ENCODE measurements at places on chromosomes 3 and 15.
A peak's percentile ranks its signal among the peaks of the same experiment; 100 is the strongest.

DNA sequence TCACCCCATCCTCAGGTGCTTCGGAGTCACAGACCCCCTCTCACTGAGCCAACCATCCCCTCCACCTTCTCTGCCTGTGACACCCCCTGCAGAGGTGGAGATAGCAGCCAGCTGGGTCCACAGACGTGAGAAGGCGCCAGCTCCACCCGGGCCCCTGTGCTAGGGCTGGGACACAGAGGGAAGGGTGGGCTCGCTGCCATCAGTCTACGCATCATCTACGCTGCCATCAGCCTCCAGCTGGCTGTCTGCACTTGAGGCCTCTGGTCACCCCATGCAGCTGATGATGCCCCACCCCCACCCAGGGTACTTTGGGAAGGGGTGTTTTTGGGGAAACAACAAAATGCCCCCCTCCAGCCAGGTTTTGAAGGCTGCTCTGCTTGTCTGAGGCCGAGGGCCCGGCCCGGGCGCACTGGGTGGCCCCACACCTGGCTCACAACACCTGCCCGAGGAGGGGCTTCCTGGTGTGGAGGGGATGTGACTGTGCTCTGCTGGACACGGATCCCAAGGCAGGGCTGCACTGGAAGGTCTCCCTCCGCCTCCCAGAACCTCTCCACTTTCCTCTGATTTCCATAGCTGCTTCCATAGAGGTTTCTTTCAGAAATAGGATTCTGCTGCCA lies 163.4 kb upstream of the IQSEC1 start:
- DNase-seq: no peak

- DNase-seq: no peak
Measured at GRCh38 chr3:55066551-55067047, 138.7 kb upstream of the LRTM1 start.

DNA sequence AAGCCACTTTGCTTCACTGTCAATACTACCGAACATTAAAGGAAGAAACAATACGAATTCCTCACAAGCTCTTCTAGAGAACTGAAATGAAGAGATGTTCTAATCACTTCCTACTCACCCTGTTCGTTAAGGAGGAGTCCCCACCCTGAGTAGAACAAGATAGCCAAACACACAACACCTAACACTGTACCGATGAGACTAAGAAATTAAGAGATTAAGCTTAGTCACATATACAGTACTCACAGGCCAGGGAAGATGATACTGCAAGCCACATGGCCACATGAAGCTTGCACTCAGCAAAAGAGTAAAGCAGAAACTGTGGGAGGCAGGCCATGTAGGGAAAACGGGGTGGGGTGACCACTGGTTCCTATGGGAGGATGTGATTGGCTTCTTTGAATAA lies 48.0 kb downstream of the CGGBP1 start:
- DNase-seq: no peak

- DNase-seq: no peak
Measured at GRCh38 chr3:35737934-35738706, 98.8 kb downstream of the ARPP21 start.

- no peak for DNase-seq
Measured at GRCh38 chr3:9715764-9716437, 12.3 kb downstream of the CPNE9 start.

DNA sequence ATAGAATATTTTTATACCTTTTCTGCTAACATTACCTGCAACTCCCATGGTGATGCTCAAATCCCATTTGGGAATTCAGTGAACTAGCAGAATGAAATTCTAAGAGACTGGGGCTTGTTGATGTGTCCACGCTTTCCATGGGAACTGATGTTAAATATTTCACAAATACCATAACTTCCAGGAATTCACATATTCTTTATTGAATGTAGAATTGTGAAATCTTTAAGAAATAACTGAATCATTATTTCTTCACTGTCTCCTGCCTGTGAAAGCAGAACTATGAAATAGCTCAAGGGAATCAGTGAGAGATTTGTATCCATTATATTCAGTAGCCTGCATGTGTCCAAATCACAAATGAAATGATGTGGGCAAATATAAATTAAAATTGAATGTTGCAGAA lies 130.8 kb downstream of the SERPINI1 start:
- no peak for DNase-seq

DNA sequence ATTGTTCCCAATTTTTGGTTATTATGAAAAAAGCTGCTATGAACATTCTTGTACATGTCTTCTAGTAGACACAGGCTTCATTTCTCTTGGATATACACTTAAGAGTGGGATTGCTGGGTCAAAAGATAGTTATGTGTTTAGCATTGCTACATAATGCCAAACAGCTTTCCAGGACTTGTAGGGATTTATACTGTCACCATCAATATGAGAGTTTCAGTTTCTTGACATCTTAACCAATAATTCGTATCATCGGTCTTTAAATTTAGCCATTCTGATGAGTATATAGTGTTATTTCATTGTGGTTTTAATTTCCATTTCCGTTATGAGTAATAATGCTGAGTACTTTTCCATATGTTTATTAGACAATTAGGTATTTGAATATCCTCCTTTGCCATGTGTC lies 190.3 kb upstream of the PFN2 start:
- DNase-seq: no peak

DNA sequence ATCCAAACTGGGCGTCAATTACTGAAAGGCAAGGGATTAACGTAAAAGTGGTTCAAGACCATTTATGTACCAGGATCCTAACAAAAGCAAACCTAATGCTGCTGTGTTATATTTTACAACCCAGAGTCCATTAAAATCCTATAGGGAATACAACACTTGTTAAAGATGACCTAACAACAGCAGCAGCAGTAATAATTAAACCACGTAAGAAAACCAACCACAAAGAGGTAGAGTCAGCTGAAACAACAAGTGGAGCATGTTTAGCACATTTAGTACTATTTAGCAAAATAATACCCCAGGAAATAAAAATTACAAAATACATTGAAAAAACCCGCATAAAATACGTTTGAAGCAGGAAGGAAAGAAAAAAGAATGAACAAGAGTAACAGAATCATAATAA lies 82.1 kb upstream of the AGBL1 start:
- DNase-seq: no peak

- DNase-seq: no peak
Measured at GRCh38 chr15:69553686-69554085, 101.1 kb downstream of the RPLP1 start.

GRCh38 chr3:153137626-153138025 lies 24.4 kb upstream of the RAP2B start:
- no peak for DNase-seq

DNA sequence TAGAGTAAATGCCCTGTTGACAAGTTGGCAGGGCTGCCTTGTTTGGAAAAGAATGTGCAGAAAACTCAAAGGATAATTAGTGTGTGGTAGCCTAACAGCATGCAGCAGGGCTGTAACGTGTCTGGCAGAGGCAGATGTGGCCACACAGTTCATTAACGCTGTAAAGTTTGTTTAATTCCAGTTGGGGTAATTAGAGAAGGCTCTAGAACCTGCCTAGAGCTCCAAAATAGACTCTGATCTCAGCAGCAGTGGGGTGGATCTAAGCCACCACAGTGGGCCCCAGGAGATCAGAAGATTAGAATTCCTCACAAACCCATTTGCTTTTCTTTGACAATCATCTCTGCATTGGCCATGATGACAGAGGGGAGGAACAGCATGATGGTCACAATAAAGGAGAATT lies 65.1 kb upstream of the LEKR1 start:
- DNase-seq: no peak

GRCh38 chr15:94493176-94493575 lies 261.8 kb downstream of the MCTP2 start:
- DNase-seq: no peak

- DNase-seq: no peak
Measured at GRCh38 chr15:49927189-49927861, 191.7 kb downstream of the ATP8B4 start.

DNA sequence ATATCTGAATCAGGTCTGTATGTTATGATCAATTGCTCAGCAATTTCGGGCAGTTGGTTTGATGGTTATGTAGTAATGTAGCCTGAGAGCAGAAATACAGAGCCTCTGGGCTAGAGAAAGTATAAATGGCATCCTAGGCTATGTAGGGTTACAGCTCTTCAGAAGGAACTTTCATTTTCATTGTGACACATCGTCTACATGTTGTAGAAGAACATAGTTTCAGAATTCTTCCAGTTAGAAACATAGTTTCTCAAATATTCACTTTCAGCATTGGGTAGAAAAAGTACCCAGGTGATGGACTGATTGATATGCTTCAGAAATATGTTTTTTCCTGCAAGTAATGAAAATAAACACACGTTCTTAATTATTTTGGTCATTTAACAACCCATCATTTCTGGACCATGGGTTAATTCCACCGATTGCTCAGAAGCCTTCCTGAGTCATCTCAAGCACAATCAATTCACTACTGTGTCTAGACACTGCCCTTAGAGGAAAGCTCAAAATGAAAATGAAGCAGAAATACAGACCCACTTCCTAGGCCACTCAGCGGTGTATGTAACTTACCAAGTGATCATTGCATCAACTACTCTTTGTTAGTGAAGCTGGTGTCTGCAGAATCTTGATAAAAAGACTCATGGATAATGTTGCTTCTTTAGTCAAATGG lies 88.8 kb upstream of the TSEN2 start:
- no peak for DNase-seq

DNA sequence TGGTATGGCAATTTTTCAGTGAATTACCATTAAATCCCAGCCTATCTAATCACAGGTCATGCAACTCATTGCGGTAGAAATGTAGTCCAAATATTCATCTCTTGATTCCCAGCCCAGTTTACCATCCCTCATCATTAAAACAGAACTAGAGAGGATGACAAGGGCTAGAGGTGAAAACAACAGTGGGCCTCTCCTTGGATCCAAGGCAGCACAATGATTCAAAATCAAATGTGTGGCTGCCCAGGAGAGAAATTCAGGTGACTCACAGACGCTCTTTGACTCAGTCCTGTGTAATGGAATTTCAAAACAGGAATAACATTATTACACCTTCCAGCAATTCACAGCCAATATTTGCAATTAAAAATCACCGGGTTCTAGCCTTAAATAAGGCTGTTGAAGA lies 246.5 kb downstream of the TBL1XR1 start:
- no peak for DNase-seq

GRCh38 chr15:51731549-51732267 lies 5.7 kb downstream of the LYSMD2 start:
- DNase-seq: no peak

- no peak for DNase-seq
Measured at GRCh38 chr3:56339671-56340070, 128.6 kb downstream of the ERC2 start.

DNA sequence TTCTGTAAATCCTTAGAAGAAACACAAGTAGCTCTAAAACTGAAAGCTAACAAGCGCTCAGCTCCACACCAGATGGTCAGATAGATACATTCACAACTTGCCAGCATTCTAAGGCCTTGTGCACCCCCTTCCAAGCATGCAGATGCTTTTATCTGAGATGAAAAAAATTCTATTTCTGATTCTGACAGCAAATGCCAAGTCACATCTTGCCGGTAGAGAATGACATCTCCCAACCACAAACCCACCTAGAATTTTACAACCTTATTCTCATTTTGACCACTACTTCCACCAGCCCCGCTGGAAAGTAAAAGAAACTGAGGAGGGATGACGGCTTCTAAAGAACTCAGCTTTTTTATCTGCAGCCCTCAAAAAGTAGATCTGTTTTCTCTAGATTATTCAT lies 57.7 kb downstream of the SUMF1 start:
- no peak for DNase-seq

GRCh38 chr3:188212308-188212969 lies 58.5 kb downstream of the LPP start:
- DNase-seq: no peak

GRCh38 chr3:195129072-195129643 lies 141.8 kb downstream of the XXYLT1 start:
- no peak for DNase-seq

- DNase-seq: peak; percentile 32
Measured at GRCh38 chr15:48352474-48353072, 21.3 kb downstream of the DUT start.

DNA sequence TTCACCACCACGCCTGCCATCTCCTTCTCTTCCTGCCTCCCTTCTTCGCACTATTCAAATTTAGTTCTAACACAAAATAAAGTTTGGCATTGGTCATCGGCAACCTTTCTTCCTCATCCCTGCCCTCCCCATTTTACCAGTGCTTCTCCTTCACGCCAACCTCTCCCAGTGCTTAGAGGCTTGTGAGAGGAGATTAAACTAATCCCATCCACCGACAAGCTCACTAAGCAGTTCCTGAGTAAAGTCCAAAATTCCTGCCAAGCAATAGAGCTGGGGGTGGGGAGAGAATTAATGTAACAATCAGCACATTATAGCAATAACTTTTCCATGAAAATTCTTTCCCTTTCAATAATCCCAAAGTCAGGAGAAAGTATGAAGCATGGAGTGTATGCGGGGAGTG lies 157.4 kb upstream of the GMNC start:
- no peak for DNase-seq

- DNase-seq: no peak
Measured at GRCh38 chr3:175212896-175213295, 353.8 kb downstream of the NAALADL2 start.

DNA sequence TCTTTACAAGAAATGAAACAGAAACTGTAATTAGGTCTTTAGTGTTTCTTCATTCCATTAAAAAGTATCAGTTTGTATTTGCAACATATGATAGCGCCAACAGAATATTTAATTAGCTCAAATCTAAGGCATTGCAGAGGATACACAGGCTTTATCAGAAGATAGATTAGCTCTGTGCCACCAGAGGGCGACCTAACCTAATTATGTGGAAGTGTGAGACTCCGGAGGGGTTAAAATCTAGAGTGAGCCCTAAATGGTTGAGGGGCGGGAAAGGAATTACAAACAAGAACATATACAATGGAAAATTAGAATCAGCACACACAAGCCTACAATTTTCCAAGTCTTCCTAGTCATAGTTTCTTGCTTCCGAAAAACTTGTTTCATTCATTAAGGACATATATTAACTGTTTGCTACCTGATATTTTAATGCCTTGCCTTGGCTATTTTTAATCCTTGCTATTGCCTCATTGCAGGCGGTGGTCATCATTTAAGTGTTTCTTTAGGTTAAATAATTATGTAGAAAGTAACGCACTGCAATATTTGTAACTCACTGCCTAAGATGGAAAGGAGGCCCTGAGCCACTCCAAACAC lies 18.0 kb upstream of the RYR3 start:
- peak; percentile 49 for DNase-seq

DNA sequence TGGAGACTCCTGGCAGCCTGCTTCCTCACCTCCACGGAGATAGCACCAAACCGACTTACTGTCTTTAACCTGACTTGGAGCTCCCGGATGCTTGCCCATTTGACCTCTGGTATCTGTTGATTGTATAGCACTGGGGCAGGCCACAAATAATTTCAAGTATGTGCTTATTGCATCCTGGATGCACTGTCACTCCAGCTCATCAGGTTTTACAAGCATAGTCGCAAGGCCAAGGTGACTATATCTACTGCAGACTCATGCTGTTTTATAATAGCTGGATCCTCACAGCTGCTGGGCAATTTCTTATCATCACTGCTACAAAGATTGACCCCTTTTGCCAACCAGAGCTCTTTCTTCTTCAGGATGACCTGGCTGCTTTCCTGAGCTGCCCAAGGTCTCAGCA lies 45.6 kb downstream of the PEX5L start:
- DNase-seq: no peak

GRCh38 chr3:23258110-23258509 lies 55.0 kb downstream of the UBE2E2 start:
- no peak for DNase-seq

GRCh38 chr15:23646165-23647000 lies 1.3 kb downstream of the MAGEL2 start:
- DNase-seq: no peak

- no peak for DNase-seq
Measured at GRCh38 chr15:59711451-59712243, 22.5 kb upstream of the BNIP2 start.

All from progenitor cell of endocrine pancreas (in vitro differentiated cells).